ENCODE measurements at places on chromosomes 12 and 14.

- DNase-seq: no peak
Measured at GRCh38 chr14:65783576-65783975, 371.0 kb downstream of the FUT8 start.

DNA sequence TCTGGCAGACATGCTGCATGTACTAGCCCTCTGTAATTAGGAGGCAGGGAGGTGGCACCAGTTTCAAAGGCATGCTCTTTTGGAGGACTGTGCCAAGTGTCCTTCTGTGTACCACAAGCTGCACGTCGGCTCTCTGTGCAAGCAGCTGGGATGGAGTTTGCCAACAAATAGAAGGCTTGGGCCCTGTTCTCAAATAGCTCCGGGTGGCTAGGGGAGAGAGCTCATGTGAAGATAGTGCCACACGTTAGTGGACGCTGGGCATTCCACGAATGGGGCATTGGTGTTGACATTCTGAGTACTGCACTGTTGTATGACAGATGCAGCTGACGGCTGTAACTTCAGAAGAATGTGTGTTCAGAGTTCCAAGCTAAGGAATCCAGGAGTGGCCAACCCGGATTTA is 4.4 kb downstream of the AACS start:
- DNase-seq: no peak

DNA sequence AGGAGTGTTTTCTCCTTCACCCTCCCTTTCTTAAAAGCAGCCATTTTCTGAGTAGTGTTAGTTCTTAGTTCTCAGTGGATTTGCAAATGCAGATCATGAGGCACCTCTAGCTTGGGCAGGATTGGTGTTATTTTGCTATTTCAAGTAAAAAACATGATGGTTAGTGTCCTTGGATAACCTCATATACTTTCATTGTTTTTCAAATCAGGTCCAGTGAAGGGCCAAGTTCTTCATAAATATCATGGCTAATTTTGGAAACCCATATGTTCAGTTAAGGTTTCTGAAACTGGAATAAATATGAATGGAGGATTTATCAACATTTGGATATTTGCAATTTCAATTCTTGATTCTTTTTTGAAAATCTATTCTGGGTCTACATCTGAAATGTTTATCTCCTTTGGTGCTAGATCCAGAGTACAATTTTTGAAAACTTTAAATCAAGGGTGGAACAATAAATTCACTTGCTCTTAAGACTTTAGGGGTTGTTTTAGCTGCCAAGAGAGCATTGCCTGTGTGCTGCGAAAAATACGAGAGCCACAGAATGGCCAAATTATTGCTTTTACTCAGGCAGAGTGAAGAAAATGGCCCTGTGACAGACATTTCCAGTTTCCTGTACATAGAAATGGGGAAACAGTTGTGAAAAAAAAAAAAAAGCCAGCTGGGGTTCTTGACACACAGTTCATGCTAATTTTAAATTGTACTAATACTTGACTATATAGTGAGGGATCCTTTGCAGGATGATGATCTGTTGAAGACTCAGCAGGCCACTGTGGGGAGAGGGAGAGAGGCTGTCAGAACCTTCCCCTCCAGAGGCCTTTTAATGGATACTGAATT is 104.6 kb downstream of the BICD1 start:
- DNase-seq: no peak

GRCh38 chr12:20549108-20549719 is 145.9 kb upstream of the SLCO1C1 start:
- DNase-seq: no peak

DNA sequence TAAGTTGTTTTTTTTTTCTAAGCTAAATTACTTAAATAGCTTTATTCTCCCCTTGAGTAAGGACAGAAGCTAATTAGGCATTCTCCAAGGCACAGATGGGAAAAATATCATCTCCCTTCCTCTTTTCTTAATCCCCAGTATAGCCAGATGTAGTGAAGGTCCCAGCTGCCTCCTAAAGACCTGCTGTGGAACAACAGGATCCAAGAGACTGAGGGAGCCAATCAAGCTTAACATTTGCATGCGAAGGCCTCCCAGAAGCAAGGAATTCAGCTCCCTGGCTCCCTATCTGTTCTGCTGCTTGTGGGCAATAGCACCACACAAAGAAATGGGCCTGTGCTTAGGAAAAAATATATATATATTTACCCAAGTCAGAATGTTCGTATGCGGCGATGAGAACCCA is 255.2 kb downstream of the SYT1 start:
- no peak for DNase-seq

DNA sequence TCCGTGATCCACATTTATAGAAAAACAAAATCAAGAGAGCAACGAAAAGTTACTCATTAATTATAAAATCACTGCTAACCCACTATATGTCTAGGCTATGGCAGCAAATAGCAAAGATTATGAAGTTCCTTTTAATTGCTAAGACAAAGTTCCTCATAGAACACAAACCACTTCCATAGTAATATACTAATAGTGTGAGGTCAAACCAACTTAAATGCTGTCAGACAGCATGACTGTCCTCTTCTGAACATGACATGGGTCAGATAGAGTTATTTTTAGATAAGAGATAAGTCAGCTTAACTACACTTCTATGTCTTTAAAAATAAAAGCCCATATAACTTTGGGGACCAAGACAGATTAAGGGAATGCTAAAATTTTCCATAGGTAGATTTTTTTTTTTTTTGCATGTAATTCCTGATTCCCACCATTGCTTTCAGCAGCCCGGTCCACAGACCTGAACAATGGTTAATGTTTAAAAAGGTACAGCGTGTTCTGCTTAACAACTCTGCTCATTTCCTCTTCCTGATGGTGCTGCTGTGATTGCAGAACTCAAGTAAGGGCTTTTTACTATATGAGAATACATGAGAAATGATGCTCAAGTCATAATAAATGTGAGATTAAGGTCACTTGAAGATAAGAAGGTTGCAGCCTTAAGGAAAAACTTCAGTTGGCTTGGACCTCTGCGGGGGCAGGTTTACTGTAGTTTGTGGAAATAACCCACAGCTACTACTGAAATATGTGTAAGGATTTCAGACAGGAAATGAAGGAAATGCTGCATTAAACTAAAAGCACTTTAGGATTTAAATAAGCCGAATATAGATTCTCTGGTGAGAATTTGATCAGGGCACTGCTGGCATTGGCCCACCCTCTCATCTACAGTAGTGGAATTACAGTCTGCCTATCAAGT is 37.7 kb upstream of the DUSP6 start:
- no peak for DNase-seq

DNA sequence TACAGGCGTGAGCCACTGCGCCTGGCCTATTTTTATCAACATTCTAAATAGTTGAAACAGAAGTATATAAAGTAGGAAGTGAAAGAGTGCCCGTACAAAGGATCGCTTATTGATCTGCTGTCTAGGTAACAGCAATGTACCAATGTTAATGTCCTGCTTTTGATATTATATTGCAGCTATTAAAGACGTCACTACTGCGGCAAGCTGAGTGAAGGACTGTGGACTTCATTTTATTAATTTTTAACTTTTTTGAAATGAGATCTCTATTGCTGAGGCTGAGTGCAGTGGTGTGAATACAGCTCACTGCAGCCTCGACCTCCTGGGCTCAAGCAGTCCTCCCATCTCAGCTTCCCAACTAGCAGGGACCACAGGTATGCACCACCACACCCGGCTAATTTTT is 10.8 kb downstream of the PTGR2 start:
- DNase-seq: no peak

GRCh38 chr14:24416932-24417619 is 12.4 kb downstream of the CBLN3 start:
- DNase-seq: no peak

DNA sequence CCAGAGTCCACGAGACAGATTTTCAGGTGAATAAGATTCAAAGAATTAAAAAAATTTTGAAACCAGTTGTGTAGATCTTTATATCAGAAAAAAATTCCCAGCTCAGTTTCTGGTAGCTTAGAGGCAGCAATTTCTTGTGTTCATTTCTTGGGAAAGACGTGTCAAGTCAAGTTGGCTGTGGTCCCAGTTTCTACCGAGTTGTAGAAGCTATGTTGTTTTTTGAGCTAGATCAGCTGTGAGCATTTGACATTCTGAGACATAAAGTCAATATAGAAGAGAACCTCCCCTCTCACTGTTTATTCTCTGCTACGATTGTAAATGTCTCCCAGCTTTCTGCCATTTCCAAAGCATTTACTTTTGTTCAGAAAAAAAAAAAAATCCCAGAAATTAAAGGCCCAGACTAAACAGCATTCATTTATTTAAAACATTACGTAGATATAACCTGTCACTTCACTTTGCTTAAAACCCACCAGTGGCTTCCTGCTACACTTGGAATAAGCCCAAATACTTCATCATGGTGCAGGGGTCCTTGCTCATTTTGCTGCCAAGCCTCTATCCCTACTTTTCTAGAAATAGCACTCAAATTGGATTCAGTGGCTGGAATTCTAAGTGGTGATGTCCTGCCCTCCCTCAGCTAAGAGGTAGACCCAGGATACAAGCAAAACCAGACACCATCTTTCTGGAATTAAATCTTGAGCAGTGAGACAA is 20.6 kb upstream of the PYGL start:
- no peak for DNase-seq

- no peak for DNase-seq
Measured at GRCh38 chr14:21518725-21519124, 7.4 kb downstream of the SALL2 start.

GRCh38 chr12:47361389-47362021 is 281.7 kb upstream of the AMIGO2 start:
- peak; percentile 48 for DNase-seq

GRCh38 chr12:32891526-32891925 is 5.1 kb downstream of the PKP2 start:
- DNase-seq: no peak

DNA sequence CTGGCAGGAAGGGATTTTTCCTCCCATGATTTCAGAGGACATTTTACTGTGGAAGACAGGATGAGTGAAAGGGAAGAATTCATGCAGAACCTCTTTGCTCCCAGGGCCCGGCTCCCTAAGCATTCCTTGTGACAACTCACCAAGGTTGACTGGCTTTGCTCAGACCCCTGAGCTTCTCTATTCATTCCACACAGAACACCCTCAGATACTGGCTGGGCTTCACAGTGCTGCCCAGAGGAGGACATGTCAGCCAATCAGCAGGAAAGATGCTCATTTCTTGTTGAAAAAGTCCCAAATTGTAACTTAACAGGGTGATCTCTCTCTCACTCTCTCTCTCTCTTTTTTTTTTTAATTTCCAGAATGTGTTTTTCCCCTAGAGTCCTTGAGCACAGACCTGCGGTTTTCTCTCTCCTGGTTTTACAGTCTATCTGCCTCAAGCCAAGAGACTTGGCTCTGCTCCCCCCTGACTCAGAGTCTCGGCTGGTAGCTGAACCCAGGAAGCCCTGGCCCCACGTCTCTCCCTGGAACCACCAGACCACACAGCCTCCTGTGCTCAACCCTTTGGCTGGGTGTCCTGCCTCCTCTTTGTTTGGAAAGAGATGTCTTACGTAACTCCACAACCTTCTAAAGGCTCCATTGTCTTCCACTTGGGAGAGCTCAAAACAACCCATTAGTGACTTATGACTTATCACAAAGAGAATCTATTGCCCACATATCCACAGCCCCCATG is 43.9 kb downstream of the SSPN start:
- DNase-seq: no peak

- no peak for DNase-seq
Measured at GRCh38 chr14:94175011-94175745, 1.1 kb downstream of the PPP4R4 start.

GRCh38 chr12:11755302-11755930 is 105.9 kb downstream of the ETV6 start:
- DNase-seq: no peak
